GDM1 (cell line): ENCODE measurements at places on chromosomes 5 and 9.

- no peak for DNase-seq
Observed at GRCh38 chr5:172059661-172060100, 53.2 kb upstream of the FBXW11 start.

DNA sequence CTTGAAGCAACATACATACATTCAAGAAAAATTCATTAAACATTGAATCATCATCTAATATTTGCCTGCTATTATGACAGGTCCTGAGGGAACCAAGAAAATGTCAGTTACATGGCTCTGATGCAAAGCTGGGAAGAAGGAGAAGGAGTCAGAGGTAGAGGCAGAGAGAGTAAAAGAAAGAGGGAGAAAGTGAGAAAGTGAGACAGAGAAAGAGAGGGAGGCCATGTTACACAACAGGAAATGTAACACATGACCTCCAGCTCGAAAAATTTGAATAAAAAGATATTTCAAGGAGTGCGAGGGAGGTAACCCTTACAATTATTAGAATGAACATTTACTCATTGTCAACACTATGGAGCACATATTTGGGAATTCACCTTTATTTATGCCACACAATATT, 189.7 kb downstream of the PDE4D start:
- DNase-seq: no peak

DNA sequence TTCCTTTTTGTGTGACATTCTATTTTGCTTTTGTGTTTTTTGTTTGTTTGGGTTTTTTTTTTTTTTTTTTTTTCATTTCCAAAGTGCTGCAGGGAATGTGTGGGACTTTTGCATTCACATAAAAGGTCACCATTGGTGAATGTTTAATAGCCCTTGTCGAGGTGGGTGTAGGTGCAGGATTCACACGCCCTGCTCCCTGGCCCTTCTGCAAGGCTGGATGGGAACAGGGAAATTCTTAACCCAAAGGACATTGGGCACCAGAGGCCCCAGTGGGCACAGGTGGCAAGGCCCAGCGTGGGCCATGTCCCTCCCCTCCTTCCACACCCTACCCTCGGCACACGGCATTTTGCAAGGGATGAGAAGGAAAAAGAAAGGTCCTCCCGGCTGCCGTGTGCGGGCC, 50.4 kb upstream of the NOTCH1 start:
- DNase-seq: no peak

DNA sequence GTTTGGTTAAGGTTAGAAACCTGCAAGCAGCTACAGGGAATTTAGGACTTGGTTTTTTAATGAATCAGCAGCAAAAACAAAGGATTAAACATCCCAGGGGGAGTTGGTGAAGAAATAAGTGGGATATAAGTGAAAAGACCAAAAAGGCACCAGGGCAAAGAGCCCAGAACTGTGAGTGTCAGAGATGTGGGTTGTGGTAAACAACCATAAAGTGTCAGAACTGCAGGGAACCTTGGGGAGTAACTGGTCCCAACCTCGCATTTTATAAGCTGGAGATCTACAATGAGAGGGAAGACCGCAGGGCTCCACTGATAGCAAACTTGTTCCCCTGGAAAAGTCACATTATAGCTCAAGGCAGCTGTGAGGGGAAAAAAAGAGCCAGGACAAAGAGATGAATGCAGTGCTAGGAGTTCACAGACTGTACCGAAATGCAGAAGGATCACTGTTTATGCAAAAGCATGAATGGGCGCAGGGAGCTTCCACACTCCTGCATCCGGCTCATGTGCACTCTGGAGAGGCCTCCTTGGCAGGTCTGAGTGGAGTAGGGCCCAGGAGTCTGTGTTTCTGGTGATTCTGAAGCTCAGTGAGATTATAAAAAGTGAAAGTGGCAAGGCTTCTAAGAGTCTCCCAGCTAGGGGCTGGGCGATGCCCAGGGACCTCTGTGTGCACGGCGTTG, 156.3 kb downstream of the GOLPH3 start:
- no peak for DNase-seq

- no peak for DNase-seq
Observed at GRCh38 chr5:39697881-39698280, 273.1 kb upstream of the DAB2 start.

- no peak for DNase-seq
Observed at GRCh38 chr9:134068744-134069479, 1.1 kb upstream of the BRD3 start.

DNA sequence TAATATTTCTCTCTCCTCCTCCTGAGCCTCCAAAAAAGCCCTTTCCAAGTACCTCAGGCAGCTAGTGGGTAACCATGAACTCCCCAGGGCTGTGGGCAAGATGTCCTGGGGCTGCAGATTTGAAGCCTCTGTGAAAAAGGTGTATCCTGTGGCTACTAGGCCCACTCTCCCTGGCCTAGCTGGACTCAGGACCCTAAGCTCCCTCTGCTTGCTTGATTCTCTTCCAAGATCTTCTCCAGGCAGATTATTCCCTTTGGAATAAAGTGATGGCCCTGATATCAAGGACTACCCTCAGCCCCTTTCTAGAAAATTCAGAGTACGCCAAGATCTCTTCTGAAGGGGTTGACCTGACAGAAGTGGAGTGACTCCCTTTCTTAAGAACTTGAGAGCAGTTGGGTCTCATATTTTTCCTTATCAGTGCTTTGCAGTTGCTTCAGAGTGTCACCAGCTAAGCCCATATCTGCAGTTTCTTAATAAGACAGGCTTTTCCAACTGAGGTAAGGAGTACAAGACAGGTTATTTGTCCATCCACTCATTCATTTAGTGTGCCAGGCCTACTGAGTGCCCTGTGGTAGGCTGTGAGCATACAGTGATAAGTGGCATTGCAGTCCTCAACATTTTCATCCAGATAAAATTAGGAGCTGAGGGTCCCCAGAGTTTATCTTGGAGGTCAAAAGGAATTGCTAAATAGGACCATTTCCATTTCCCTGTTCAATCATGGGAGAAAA, 42.5 kb downstream of the CYSTM1 start:
- no peak for DNase-seq

DNA sequence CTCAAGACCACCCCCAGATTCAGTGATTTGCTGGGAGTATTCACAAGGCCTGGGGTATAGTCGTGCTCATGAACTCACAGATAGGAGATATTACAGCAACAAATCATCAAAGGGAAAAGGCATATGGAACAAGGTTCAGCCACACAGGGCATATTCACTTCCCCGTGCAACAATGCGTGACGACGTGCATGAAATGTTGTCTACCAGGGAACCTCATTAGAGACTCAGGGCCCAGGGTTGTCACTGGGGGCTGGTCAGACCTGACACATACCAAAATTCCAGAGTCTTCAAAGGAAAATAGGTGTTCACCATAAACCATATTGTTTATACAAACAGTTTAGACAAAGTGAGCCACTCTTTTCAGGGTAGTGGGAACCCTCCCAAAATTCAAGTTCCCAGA, 212.4 kb downstream of the RFK start:
- no peak for DNase-seq

- no peak for DNase-seq
Observed at GRCh38 chr5:126400621-126401251, 22.5 kb upstream of the GRAMD2B start.

GRCh38 chr5:126998201-126998631, 32.1 kb downstream of the MARCHF3 start:
- no peak for DNase-seq

- DNase-seq: no peak
Observed at GRCh38 chr9:128078504-128079434, 10.7 kb downstream of the SLC25A25 start.

- no peak for DNase-seq
Observed at GRCh38 chr9:7756088-7756487, 43.5 kb downstream of the DMAC1 start.

DNA sequence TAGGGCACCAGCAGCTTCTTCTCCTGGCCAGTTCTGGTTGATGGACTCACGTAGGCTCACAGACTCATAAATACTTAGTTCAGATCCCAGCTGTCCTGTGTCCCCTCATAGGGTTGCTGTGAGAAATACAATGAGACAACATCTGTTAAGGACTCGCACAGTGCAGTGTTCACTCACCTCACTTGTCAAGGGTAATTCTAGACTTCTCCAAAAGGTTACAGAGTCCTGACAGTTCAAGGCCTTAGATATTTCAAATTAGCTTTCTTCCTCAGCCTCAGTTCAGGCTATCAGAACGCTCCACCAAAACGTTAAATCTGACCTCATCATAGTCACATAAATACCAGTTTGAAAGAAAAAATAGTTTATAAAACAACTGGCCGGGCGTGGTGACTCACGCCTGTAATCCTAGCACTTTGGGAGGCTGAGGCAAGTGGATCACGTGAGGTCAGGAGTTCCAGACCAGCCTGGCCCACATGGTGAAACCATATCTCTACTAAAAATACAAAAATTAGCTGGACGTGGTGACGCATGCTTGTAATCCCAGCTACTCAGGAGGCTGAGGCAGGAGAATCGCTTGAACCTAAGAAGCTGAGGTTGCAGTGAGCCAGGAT, 106.3 kb downstream of the UGCG start:
- no peak for DNase-seq

- DNase-seq: no peak
Observed at GRCh38 chr5:60677850-60678664, 21.9 kb downstream of the DEPDC1B start.

DNA sequence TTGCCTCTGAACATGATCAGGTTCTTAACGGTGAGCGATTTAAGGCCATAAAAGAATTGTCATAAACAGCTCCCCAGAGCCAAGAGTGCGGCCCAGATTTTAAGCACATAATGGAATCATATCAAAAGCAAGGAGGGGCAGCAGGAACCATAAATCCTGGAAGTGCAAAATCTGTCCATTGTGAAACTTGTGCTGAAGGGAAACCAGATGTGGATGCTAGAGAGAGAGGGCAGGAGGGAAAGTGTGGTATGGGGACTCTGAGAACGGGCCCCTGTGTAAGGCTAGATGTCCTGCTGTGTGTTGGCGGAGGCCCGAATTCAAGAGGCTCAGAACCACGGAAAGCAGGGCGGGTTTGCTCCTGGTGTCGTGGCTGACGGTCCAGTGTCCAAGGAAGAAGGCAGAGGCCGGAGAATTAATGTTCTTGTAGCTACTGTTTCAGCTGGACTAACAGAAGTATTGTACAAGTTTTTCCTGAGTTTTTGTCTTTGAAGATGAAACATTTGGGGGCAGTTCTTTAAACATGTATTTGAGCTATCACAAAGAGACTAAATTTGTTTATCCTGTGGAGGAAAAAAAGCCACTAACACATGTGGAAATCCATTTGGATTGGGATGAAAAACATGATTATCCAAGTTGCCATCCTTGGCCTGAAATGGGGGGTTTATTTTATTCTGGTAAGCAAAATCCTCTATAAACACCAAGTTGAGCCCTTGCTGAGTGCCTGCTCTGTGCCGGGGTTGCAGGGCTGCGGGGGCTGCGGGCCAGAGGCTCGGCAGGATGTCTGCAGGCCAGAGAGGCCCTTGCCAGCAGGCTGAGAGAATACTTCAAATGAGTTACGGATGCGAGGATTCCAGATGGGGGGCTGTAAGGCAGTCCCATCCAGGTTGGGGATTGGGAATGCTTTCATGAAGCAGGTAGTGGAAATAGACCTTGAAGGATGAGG, 9.2 kb upstream of the CXCL14 start:
- no peak for DNase-seq

DNA sequence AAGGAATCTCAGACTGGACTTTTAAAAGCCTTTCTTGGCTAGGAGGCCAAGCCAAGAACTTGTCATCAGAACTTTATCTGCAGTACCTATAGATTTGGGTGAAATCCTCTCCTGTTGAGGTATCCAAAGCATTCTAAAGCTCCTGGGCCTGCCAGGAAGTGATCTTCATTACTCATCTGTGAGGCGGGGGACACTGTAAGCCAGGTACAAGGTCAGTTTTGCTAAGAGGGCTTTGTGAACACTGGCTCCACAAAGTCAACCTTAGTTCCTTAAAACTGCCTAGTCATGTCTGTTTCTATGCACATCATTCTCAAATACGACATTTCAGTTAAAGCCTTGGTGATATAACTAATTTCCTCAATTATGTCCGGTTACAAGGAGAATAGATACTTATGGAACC, 236.7 kb downstream of the PIK3R1 start:
- DNase-seq: no peak

DNA sequence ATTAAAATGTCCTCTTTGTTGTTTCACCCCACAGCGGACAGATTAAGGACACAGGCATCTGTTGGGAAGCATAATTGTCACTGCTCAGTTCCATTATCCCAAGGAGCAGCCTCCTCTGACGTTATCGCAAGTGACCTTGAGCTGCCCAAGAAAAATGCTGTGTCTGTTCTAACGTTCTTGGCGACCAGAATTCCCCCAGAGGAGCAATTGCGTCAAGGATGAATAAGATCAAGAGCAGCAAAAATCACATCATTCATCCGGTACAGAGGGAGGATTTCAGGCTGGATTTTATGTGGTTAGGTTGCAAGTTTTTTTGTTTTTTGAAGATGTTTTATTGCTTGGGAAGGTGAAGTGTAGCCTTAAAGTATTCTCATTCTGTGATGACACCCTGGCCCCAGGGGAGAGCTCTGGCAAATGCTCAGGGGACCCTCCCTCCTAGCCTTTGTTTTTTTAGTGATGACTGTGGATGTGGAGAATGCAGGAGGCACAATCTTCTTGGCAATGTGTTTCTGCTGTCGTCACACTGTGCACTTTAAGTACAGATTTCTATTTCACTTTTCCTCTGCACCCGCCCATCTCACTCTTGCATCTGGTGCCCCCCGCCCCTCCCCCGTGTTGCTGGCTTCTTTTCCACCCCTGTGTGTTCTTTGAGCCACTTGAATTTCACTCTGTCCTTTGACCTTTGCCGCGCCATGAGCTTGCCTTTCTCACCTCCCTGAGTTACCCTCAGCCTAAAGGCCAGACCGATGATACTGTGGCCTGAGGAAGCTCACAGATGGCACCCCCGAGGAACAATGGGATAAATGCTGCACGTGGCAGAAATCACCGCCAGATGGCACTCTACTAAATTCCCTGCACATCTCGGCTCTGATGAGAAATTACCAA, 308.5 kb downstream of the RAB3C start:
- peak; percentile 19 for DNase-seq

GRCh38 chr5:156019571-156020180, 307.3 kb upstream of the SGCD start:
- no peak for DNase-seq

DNA sequence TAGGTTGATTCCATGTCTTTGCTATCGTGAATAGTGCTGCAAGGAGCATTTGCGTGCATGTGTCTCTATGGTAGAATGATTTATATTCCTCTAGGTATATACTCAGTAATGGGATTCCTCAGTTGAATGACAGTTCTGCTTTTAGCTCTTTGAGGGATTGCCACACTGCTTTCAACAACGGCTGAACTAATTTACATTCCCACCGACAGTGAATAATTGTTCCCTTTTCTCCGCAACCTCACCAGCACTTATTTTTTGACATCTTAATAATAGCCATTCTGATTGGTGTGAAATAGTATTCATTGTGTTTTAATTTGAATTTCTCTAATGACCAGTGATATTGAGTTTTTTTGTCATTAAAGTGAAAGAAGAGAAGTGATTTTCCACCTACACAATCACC, 18.5 kb downstream of the IFNA5 start:
- no peak for DNase-seq

DNA sequence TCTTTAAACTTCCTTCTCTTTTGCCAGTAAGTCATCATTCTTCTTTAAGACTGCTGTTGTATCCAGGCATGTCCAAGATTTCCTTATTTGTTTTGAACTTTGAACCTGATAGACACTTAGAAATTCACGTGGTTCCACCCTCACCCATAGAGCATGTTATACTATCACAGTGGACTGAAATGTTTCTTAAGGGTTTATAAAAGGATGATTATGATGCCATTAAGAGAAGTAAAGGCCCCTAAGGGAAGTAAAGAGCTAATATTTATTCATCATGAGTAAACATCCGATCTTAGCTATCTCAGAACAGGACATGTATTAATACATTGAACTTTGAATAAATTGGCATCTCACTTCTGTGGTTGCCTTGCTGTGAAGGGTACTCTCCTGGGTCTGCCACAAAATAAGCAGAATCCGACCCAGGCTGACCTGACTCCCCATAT, 49.8 kb downstream of the PRKACG start:
- no peak for DNase-seq

GRCh38 chr5:72130351-72130761, 23.1 kb downstream of the MAP1B start:
- DNase-seq: no peak
